ENCODE measurements at places on chromosomes 13 and 19.

DNA sequence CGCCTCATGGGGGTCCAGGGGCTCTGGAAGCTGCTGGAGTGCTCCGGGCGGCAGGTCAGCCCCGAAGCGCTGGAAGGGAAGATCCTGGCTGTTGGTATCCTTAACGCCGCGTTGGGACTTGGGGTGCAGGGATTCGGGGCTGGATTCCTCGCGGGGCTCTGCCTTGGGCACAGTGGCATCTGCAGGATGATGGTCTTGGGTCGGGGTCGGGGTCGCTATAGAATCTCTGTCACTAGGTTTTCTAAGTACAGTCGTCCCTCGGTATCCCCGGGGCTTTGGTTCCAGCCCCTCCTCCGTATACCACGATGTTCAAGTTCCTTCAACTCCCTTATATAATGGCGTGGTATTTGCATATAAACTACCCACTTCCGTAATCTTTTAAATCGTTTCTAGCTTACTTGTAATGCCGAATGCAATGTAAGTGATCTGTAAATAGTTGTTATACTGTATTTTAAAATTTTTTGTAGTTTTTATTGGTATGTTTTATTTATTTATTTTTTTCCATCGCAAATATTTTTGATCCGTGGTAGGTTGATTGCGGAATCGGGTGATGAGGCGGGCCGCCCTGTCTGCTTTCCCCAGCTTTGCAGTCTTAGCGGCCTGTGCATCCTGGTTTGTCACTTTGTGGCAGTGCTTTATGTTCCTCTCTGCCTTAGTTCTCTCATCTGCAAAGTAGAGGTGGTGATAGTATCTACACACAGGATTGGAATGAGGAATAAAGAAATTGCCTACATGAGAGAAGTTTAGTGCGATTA lies 606 bp downstream of the ERCC5 start:
- DNase-seq, result peak; percentile 71

GRCh38 chr13:24685314-24685713 lies 5.1 kb downstream of the ATP12A start:
- DNase-seq, result no peak

GRCh38 chr13:28659621-28659970 lies 666 bp downstream of the POMP start:
- DNase-seq, result peak; percentile 27

- DNase-seq, result no peak
These were observed 536.0 kb downstream of the KLF12 start for GRCh38 chr13:73598020-73598712.

- DNase-seq, result no peak
These were observed 1390.6 kb downstream of the UQCRFS1 start for GRCh38 chr19:27822336-27822735.

DNA sequence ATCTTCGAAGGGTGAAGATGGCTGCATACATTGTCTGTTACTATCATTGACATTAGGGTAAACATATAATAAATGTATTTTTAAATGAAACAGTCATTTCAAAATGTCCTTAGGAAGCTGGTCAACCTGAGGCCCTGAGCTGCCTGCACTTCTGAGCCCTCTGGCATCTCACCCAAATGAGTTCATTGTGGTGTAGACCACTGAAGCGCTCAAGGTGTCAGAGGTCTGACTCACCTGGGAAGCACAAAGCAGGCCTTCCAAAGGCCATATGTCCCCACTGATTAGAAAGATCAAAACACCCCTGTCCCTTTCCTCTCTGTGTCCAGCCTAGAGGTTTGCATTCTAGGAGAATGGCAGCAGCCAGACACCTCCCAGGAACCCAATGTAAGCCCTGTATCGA lies 59.6 kb downstream of the COL4A2 start:
- DNase-seq, result no peak

DNA sequence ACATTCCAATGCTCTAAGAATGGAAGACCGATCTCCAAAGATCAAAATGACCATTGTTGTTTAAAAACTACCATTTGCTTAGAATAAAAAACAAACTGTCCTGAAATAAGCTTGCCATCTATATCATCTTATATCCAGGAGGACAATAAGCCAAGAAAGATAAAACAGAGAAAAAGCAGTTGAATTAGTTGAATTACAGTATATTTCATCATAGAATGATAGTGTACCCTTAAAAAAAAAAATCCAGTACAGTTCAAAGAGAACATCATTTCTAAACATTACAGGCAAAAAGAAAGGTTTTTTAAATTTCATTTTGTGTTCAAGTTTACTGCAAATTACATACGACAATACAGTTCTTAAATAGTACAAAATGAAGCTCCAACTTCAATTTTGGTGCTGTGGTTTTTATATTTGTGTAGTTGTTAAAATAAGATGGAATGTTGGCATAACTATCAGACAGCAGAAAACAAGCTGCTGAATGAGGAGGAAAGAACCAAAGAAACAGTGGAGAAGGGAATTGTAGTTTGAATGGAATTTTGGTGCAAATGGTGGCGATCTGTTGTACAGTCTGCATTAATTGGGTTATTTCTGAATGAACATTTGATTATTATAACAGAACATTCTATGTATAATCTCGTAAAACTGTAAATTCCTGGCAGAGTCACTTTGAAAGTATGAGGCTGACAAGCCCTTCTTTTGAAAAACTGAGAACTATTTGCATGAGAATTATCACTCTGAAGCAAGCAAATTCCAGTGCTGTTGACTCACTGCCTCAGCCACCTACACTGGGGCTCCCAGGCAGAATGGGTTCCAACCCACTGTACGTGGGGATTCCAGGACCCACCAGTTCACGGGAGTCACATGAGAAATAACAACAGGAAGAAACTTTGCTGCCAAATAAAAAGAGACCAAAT lies 37.7 kb downstream of the LHFPL6 start:
- peak; percentile 1 for DNase-seq

GRCh38 chr13:40963927-40964326 lies 55.2 kb downstream of the ELF1 start:
- DNase-seq, result no peak

Data from inflammatory macrophage (primary cell).